ENCODE measurements at places on chromosomes 3 and 15. TPM values are rescaled to one million over a fixed set of nuclear protein-coding genes. Genes with fewer than 3 reads are reported as not detected.

GASK1A gene
- total RNA-seq = not detected

- no peak for DNase-seq
Observed at GRCh38 chr3:65779390-65779789, 259.3 kb downstream of the MAGI1 start.

LRRC31 gene
- total RNA-seq = not detected

PPM1M gene
- 111 TPM for total RNA-seq

- peak; percentile 85 for DNase-seq
Observed at GRCh38 chr15:59917504-59918157, 86.5 kb upstream of the FOXB1 start.

DNA sequence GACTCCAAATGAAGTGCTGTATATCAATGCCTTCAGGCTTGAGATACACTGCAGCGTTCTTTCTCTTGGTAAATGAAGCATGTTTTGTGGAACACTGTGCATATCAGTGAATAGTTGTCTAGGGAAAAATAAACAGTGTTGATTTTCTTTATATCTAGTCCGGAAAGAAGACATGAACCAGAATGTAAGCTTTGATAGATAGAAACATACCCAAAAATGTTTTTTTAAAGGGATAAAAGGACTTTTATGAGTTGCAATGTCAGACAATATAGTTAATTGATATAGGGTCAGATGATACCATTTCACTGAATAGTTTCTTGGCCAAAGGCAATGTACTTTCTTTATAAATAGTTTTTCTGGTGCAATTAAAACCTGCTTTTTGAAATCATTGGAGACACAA, 1037.8 kb downstream of the OTOL1 start:
- DNase-seq = no peak

GRCh38 chr3:127438951-127439350, 151.1 kb upstream of the PRR20G start:
- DNase-seq = peak; percentile 6

MYZAP gene
- 0.55 TPM for total RNA-seq

GSK3B gene
- total RNA-seq = 25.5 TPM

- DNase-seq = peak; percentile 55
Observed at GRCh38 chr15:78044407-78045155, 32.9 kb downstream of the TBC1D2B start.

GRCh38 chr3:49803465-49804140, 542 bp downstream of the INKA1 start:
- peak; percentile 51 for DNase-seq

- DNase-seq = no peak
Observed at GRCh38 chr3:134993011-134993410, 198.0 kb downstream of the EPHB1 start.

GRCh38 chr15:70758790-70759462, 4.4 kb downstream of the UACA start:
- DNase-seq = no peak

EFCAB12 gene
- 0.31 TPM for total RNA-seq

- DNase-seq = no peak
Observed at GRCh38 chr3:136990826-136991225, 33.0 kb downstream of the IL20RB start.

DNA sequence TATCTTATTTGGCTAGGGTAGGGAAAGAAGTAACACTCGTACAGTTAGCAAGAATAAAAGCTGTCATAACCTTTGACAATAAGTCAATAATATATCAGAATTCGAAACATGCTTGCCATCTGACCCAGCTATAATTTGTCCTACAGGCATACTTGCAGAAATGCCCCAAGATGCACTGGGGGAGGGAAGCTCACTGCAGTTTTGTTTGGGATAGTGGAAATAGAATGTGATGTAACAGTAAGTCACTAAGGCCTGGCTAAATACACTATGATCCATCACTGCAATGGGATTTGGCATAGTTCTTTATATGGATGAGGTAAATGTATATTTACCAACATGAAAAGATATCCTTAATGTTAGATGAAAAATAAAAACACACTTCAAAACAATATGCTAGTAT, 25.5 kb upstream of the TMOD3 start:
- DNase-seq = no peak

DNA sequence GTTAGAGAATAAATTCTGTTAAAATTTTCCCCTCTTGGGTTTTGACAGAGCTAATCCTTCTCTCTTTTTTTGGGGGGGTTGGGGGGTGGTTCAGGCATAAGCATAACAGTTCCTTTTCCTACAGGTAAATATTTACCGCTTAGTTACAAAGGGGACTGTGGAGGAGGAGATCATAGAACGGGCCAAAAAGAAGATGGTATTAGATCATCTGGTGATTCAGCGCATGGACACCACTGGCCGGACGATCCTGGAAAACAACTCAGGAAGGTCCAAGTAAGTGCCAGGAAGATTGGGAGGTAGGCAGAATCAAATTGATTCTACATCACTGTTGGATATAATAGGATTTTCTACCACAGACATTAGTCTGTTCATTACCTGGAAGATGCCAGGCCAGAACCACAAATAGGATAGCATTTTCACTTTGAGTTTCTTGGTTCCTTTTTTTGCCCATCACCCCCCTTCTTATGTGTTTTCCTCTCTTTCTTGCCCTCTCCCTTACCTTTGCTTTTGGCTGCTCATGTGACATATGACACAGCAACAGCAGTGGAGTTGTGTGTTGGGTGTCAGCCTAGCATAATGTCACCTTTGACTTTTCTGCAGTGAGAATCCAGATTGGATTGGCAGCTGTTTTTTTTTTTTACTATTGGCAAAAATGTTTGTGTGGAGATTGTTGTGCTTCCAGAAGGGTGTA, 79.0 kb downstream of the CHD2 start:
- no peak for DNase-seq

Data from activated CD4-positive, alpha-beta memory T cell treated with anti-CD3 and anti-CD28 coated beads for 36 hours (primary cell).